ENCODE measurements at places on chromosomes 3 and 15. TPM values are rescaled to one million over a fixed set of nuclear protein-coding genes. Genes with fewer than 3 reads are reported as not detected.

HESX1 gene
- 0.89 TPM for total RNA-seq

SPINK8 gene
- not detected for total RNA-seq

CCDC12 gene
- 64.9 TPM for total RNA-seq

CLRN1 gene
- not detected for total RNA-seq

FAM3D gene
- 14.1 TPM for total RNA-seq

ZCWPW2 gene
- total RNA-seq = 2.1 TPM

GRCh38 chr3:177596816-177597271, 399.6 kb upstream of the TBL1XR1 start:
- peak; percentile 49 for DNase-seq

- no peak for DNase-seq
Measured at GRCh38 chr3:119792270-119792669, 10.4 kb downstream of the NR1I2 start.

DNA sequence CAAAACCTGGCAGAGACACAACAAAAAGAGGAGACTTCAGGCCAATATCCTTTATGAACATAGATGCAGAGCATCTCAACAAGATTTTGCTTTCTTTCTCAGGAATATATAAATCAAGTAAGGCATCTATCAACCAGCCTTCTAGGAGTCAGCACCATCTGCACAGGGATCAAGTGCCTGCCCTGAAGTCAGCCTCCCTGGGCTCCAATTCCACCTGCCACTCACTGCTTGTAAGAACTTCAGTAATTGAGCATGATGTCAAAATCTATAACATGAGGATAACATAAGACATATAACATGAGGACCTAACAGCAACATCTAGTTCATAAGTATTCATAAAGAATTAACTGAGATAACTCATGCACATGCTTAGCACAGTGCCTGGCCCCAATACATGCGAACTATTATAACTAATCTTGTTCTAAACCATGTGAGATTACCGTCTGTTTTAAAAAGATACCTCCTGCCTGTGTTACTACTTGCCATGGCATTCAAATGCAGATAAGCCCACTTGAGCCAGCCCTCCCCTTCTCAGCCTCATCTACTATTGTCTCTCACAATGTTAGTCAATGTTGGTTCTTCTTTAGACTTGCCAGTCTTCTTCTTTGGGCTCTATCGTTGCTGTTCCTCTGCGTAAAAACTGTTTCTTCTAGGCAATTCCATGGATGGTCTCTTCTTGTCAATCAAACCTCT, 91.6 kb downstream of the PLD1 start:
- DNase-seq = no peak

GRCh38 chr3:165800970-165801369, 36.3 kb downstream of the BCHE start:
- no peak for DNase-seq

- DNase-seq = peak; percentile 19
Measured at GRCh38 chr15:33150431-33150941, 44.0 kb downstream of the FMN1 start.

- no peak for DNase-seq
Measured at GRCh38 chr3:8776406-8776805, 7.0 kb upstream of the OXTR start.

DNA sequence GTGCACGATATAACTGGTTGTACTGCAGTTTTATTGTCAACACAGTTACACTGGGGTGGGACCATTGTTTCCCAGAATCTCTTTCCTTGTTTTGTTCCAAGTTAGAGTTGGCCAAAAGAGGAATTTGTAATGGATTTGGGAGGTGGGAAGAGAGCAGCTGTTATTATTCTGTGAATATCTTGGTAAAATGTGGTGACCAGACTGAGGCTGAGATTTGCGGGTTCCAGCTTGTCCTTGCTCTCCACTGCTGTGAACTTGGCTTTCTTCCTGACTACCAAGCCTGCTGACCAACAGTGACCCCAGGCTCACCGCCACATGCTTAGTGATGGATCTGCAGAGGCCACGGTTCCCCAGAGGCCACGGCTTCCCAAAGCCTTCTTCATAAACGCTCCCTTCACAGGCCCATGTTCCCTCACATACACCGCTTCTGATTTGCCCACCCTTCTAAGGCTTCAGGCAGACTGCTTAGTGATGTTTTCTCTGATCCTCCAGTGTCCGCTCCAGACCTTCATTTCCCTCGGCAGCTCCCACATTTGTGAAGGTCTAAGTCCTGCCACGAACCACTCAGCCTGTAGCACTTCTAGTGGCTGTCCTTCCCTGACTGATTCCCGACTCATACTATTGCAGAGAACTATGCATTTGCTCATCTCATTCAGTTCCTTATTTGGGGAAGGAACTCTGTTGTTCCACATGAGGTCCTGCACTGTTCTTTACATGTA, 525.5 kb upstream of the RGMA start:
- DNase-seq = no peak

DNA sequence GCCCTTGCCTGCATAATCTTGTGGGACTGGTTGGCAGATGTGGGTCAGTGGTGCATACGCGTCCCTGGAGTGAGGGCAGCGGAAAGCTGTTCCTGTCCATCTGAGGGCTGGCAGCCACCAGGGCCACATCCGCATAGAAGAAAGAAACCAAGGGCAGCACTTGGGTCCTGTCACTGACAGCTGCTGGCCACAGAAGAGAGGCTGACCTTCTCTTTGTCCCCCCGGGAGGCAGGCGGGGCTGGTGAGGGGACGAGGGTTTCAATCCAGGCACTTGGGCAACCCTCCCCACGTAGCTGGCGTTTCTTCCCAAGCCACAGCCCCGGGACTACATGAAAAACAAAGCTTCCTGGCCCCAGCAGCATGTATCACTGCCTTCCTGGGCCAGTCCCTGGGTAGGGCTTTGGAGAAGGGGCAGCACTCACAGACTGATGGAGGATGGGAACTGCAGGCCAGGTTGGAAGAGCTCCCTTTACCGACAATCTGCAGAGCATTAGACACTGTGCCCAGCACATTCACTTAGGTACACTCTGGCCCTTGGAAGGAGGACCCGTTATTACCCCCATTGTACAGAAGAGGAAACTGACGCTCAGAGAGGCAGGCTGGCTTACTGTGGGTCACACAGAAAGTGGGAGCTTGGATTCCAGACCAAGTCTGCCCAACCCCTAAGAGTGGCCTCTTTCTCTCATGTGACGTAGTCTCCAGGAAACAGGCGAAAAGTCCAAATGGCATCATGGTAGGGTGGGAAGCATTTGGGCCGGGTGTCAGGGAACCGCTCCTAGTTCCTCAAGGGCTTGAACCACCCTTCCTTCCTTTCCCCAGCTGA, 78.8 kb upstream of the SLC6A6 start:
- DNase-seq = peak; percentile 56

DNA sequence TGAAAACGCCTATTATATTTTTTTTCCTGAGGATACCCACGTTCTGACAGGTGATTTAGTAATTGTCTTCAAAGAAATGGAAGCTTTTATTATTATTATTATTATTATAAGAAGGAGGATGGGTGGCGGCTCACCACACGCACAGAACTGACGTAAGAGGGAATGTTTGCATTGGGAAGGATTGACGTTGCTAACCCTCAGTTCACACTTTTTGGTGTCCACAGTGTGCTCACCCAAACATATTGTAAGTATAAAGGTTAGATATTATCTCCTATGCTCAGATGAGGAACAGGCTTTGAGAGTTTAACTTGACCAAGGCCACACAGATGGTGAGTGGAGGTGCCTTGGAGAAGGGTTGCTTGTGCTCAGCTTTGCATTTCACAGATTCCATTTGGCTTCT, 533.5 kb upstream of the TBL1XR1 start:
- no peak for DNase-seq

DNA sequence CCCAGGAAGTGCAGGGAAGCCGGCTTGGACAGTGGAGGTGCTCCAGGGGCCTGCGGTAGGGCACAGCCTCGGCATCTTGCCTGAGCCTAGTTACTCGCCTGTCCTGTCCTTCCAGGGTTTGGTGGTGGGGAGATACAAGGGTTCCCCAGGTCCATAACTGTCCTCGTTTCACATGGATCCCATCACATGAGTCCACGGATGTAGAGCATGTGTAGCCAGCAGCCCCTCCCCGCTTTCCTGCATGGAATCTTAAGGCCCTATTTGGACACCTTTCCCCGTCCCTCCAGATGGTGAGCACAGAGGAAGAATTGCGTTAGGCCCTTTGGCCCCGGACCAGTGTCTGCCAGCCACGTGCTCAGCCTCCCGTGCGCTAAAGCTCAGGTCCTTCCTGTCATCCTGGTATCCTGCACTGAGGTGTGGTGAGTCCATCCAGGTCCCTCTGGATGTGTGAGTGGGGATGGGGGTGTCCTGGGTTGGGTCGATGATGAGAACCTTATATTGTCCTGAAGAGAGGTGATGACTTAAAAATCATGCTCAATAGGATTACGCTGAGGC, 230.4 kb downstream of the SNRPN start:
- no peak for DNase-seq

- no peak for DNase-seq
Measured at GRCh38 chr3:160128056-160128455, 97.2 kb upstream of the C3orf80 start.

DNA sequence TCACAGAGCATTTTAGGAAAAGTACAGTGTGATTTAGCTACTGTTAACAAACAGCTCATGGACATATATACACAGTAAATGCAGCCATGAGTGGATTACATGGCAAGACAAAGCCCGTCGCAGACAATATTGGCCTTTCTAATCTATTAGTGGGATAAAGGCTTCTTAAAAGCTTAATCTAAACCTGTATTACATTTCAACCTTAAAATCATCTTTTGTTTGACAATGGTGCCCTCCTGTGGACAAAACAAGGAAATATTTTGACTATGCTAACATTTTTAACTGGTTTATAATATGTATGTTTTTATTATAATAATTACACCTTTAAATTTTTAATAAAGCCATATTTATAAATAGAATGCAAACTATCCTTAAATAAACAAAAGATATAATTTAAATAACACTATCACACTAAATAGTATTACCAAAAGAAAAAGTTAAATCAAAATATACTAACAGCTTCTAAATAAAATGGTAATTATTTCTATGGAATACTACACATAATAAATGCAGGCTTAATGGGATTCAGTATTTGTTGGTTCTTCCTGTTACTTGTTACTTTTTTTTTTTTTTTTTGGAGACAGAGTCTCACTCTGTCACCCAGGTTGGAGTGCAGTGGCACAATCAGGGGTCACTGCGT, 38.6 kb downstream of the TAFA4 start:
- DNase-seq = peak; percentile 62

GRCh38 chr15:67745073-67746006, 80.0 kb upstream of the SKOR1 start:
- DNase-seq = no peak

DNA sequence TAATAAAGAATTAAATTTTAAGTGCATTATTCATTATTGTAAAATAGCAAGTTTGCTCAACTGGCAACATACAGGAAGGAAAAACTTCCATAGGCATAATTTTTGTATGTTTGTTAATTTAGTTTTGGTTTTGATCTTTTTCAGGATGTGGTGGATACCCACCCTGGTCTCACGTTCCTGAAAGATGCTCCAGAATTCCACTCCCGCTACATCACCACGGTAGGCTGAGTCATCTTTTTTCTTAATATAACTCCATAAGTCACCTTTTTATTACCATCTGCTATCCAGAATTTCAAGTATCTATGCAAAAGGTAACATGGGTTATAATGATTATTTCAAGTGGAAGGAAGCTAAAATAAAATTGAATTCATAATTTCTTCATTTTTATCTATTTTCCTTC, 104.8 kb downstream of the PPP2R3A start:
- no peak for DNase-seq
